Stimulated activated CD8-positive, alpha-beta memory T cell treated with anti-CD3 and anti-CD28 coated beads, Interleukin-4, amount 100 ng/mL, for 1 hour (primary cell): ENCODE measurements at places on chromosomes 3 and 15.

- DNase-seq, result no peak
Measured at GRCh38 chr3:104553121-104553520, 813.6 kb upstream of the ALCAM start.

GRCh38 chr3:180188512-180189309 lies 152.0 kb upstream of the PEX5L start:
- no peak for DNase-seq

GRCh38 chr15:55564347-55565145 lies 23.6 kb downstream of the PYGO1 start:
- DNase-seq, result no peak

- DNase-seq, result no peak
Measured at GRCh38 chr3:68919000-68919399, 13.3 kb downstream of the TAFA4 start.

- DNase-seq, result no peak
Measured at GRCh38 chr3:99351122-99351521, 287.3 kb upstream of the COL8A1 start.

DNA sequence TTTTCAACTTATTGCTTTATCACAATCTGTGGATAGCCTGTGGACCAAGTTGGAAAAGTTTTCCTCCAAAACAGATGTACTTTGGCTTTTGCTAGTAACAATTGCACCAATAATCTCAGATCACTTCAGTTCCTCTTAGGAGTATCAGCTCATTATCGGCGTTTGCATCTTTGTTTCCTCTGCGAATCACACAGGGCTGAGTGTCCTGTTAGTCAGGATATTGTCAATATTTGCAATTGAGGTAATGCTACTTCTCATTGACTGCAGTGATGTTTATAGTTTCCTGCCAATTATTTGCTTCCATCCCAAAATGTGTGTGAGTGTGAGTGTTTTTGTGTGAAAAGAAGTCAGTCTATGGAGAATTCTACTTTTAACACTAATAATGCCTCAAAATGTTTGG lies 545.0 kb downstream of the SI start:
- DNase-seq, result no peak

DNA sequence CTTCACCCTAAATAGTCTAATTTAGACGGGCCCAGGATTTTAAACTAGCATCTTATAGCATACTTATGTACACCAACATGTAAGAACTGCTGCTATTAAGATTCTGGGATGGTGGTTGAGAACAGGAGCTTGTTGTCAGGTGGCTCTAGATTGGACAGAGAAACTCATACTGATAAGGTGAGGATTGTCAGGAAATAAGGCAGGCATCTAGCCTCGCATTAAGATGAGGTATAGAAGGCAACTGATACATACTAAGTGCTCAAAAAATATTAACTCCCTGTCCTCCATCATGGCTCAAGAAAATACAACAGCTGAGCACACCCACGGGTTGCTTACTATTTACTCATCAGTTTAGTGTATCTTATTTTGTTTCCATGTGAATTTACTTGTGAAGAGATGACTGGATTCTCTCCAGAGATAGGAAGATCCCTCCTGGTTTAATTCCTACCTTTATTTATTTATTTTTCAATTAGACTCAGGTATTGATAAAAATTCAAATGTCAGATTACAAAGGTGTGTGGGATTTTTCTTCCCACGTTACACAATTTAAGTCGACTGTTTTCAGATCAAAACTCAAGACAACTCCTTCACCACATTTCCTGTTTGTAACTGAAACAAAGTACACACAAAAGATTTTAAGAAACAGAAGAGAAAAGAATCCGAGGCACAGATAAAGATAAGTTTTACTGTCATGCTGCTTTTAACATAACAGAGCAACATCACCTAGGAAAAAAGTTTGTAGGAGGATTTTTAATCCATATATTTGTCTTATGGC lies at the start of gene TRAT1:
Gene TRAT1 (plus strand): TSS at position 664 of the 775 bp plus-strand sequence. CDS start 142 bp downstream, outside the sequence.
- no peak for DNase-seq

DNA sequence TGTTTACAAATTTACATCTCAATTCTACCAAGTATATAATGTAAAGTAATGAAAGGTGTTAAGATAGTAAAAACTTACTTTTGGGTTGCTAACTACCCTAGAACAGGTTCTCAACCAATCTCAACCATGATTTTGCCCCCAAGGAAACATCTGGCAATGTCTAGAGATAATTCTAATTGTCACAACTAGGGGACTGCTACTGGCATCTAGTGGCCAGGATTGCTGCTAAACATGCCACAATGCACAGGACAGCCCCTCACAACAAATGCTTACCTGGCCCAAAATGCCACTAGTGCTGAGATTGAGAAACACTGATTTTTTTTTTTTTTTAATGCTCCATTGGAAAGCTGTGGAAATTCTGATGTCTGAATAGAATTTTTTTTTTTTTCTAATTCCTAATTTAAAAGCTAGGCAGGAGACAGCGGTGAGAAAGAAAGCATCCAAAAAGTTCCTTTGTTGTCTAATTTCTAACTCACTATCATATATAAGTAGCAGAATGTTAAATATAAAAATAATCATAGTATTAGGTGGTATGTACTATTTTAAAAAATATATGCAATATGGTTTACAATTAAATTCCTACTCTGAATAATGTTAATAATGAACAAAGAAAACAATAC lies 81.5 kb downstream of the TJP1 start:
- DNase-seq, result no peak

GRCh38 chr15:63655683-63656372 lies 58.6 kb downstream of the FBXL22 start:
- no peak for DNase-seq

GRCh38 chr3:133988631-133989161 lies 41.0 kb downstream of the SLCO2A1 start:
- DNase-seq, result no peak

- DNase-seq, result no peak
Measured at GRCh38 chr15:89778861-89779260, 2.7 kb downstream of the MESP2 start.

DNA sequence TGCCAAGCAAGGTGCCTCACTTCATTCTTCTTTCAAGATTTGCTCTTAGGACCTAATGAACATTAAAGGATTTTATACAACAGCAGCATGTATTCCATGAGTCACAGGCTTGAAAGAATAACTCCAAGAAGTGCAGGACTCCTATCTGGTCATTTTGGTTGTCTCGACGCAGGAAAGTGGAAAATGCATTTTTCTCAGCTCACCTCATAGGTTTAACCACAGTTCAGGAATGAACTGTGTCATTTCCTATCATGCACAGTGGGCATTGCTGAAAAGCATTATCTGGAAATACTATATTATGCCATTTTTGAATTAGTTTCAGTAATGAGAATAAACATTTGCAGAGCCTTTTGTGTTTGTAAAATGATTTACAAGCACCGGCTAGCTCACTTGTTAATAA lies 98.7 kb upstream of the BFSP2 start:
- no peak for DNase-seq

DNA sequence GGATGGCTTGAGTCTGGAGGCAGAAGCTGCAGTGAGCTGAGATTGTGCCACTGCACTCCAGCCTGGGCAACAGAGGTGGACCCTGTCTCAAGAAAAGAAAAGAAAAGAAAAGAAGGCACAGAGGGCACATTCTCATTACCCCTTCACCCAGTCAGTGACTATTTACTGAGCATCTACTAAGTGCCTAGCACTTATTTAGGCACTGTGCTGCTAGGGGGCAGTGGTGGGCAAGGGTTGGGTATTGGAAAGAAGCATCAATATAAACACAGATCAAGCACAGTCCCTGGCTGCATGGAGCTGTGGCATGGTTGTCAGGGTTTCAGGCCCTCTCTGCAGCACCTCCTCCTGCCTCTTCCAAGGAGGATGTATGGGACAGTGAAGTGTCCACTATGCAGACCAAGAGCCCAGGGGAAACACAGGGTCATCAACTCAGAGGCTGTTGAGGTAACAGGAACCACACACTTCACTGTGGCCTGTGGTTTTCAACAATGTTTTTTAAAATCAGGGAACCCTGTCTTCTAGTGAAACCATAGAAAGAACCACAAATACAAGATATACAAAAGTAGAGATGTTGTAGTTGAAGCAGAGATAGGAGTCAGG lies 138.5 kb downstream of the RAB11A start:
- no peak for DNase-seq

DNA sequence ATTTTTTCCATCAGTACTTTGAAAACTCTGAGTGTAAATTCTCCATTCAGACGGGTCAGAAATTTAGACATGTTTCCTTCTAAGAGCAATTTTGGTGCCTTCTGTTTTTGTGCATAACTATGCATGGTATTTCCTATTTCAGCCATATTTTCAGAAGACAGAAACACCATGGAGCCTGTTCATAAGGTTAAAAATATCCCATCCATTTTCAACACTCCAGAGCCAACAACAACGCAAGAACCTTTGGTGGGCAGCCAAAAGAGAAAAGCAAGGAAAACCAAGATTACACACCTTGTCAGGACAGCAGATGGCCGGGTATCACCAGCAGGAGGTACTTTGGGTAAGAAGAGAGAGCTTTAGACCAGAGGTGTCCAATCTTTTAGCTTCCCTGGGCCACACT lies 275.6 kb downstream of the BBX start:
- DNase-seq, result no peak
